CD4-positive, alpha-beta T cell treated with Interleukin-4 for 1 hour (primary cell): ENCODE measurements at places on chromosomes 3 and 15.

DNA sequence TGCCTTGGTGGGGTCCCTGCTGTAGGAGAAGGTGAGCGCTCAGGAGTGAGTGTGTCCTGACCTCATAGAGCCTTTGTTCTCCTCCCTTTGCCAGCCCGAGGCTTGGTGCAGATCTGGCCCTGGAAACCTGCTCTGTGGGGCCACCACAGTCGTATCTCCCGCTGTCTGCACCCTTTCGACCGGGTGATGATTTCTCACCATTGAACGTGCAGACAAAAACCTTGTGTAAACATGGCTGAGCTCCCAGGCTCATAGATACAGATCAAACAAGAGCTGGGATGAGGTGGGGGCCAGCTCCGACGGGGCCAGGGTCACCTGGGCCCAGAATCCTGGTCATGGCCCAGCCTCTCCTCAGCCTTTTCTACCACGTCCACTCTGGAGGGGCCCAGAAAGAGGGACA, 34.6 kb upstream of the ESYT3 start:
- no peak for DNase-seq

DNA sequence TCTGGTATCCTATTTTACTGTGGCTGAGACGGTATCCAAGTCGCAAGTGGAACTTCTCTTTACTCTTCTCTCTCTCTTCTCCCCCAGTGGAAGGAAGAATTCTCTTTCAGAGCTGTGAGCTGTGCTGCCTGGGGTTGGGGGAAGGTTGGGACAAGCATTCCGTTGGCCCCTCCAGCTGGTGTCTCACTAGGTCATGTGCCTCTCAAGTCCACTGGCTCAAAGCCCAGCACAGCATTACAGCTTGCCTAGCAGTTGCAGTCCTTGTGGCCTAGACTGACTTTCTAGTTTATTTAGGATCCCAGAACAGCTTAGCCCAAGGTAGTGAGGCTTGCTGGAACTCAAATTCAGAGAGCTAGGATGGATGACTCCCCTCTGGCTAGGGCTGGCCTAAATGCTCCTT, 76.1 kb upstream of the SPATA16 start:
- no peak for DNase-seq

DNA sequence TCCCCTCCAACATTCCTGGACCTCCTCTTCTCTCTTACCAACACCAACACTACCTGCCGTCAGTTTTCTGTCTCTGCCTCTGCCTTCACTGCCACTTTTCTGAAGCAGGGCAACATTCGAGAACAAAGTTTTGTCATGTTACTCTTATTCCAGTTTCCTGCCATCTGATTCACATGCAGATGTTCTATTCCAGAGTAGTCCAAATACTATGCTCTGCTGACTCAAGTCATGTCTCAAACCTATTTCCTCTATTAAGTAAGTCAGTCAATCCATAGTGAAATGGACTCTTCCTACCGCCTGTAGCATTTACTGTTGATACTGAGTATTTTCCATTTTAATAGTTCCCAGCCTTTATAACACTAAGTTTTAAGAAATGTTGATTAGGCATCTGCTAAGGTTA, 43.4 kb downstream of the ESYT3 start:
- DNase-seq, result no peak

GRCh38 chr3:20043825-20044224, 3.6 kb downstream of the KAT2B start:
- DNase-seq, result peak; percentile 45

GRCh38 chr3:187920030-187920429, 174.8 kb upstream of the BCL6 start:
- DNase-seq, result no peak

GRCh38 chr3:45056608-45057301, 30.7 kb downstream of the CLEC3B start:
- no peak for DNase-seq

- DNase-seq, result peak; percentile 53
Observed at GRCh38 chr3:15815696-15816095, 17.9 kb upstream of the ANKRD28 start.

DNA sequence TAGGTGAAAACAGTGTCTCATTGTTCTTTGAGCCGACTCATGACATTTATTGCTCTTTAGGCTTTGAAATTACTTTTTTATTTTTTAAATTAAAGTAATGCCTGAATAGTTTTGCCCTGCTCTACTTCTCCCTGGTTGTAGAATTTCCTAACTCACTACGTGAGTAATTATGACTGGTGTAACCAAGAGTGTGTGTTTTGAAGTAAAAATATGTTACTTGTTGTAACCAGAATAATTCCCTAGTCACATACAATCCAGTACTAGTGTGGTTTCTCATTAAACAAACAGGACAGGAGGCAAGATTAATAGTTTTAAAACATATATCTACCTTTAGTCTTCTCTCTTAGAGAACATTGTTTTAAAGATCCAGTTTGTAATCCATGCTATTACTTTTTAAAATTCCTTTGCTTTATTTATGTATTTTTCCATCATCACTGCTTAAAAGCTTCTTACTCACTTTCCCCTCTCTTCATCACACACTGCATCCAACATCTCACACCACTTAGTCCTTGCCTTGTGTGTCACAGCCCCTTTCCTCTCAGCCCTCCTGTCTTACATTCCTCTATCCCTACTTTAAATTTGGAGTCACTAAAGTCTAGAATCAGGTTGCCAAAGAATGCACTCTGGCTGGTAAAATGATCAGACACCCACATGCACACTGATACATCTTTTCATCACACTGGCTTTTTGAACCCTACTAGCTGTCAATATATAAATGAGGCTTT, 219.7 kb downstream of the WNT5A start:
- no peak for DNase-seq

- no peak for DNase-seq
Observed at GRCh38 chr3:182729903-182730674, 63.2 kb upstream of the ATP11B start.

GRCh38 chr3:125356140-125357026, 18.7 kb downstream of the ZNF148 start:
- DNase-seq, result no peak

DNA sequence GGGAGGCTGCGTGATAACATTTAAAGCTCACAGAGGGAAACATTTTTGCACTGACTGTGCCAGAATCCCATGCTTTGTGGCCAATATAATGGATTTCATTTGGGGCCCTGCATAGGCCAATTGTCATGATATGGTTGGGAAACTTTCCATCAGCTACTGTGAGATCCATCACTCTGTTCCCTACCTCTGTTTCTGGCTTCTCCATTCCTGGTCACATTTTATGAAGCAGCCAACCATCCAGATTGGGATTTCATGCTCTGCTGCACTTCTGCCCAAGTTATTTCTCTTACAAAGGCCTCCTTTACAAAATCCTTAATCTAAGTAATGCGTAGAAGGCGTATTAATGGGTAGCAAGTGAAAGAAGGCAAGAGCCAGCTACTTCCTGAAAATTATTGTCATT, 221.1 kb downstream of the LRTM1 start:
- no peak for DNase-seq

GRCh38 chr3:185399737-185400667, 37.1 kb downstream of the MAP3K13 start:
- no peak for DNase-seq

GRCh38 chr15:70378126-70379031, 280.7 kb upstream of the TLE3 start:
- DNase-seq, result no peak

GRCh38 chr3:13415997-13416793, 3.9 kb downstream of the NUP210 start:
- DNase-seq, result no peak

- no peak for DNase-seq
Observed at GRCh38 chr15:64813075-64813474, 12.4 kb downstream of the PIF1 start.

DNA sequence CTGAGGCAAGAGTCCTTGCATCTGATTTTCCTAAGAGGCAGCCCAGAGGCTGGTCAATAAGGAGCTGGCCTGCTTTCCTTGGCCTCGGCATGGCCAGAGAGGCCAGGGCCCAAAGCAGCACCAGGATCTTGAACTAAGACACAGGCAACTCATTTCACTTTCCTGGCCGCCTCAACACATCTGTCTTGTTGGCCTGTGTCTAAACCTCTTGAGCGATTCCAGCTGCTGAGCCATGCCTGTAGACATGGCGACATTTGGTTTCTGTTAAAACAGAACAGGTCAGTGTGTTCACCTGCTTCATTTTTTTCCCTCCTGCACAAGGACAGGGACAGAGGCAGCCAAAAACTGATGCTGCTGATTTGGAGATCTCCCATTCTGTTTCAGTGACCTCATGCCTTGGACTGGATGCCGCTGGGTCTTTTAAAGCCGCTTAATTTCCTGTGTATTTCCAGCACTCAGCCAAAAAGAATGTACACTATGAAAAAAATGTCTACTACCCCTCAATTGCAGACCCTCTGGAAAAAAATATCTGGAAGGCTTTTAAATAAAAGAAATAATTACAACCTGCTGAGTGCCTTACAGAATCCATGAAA, 266.6 kb upstream of the ICE2 start:
- DNase-seq, result no peak

- no peak for DNase-seq
Observed at GRCh38 chr3:170712336-170712735, 126.5 kb upstream of the SLC7A14 start.

- DNase-seq, result no peak
Observed at GRCh38 chr3:151009981-151010380, 37.5 kb upstream of the CLRN1 start.

GRCh38 chr15:70762469-70763119, 764 bp downstream of the UACA start:
- DNase-seq, result no peak

- DNase-seq, result peak; percentile 54
Observed at GRCh38 chr15:71743861-71744382, 66.4 kb upstream of the NR2E3 start.

DNA sequence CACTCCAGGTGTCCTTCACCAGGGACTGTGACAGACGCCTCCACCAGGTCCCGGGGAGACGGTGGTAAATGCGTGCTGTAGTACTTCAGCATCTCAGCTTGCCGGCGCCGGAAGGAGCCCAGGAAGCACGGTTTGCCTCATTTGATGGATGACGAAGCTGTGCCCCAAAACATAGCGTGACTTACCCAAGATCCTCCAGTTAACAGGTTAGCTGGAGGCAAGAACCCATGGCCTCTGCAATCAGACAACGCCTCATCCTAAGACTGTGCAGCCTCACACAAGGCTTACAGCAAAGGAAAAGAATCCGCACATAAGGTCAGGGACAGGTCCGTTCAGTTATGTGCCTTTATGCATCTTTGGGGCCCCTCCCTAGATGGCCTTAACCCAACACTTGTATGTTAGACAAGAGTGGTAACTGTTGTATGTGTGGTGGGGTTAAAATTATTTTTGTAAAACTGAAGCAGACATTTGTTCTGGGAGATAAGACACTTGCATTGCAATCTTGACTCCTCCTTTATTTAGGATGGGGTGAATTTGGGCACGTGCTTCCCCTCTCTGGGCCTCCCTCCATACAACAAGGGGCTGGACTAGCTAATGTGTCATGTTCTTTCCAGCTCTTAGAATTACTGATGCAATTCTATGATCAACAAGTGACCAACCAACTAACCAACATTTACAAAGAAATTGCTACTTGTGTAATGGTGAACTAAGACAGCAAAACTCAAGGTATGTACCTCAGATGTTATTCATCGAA, 39.4 kb downstream of the VGLL4 start:
- no peak for DNase-seq

DNA sequence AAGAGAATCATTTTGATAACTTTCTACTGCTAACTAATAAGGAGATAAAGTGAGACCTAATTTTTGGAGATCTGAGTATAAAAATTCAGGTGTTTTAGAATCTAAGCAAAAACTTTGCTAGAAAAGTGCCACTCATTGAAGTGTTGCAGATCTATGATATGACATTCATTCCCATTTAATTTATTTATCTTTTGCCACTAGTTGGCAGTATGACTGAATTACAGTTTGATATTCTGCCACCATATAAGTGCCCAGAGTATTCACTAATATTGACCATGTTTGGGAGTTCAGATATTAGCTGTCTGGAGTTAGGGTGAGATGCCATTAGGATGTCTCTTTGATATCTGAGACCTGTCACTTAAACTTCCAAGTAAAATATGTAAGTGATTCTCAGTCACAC, 251.3 kb upstream of the GBE1 start:
- DNase-seq, result no peak

DNA sequence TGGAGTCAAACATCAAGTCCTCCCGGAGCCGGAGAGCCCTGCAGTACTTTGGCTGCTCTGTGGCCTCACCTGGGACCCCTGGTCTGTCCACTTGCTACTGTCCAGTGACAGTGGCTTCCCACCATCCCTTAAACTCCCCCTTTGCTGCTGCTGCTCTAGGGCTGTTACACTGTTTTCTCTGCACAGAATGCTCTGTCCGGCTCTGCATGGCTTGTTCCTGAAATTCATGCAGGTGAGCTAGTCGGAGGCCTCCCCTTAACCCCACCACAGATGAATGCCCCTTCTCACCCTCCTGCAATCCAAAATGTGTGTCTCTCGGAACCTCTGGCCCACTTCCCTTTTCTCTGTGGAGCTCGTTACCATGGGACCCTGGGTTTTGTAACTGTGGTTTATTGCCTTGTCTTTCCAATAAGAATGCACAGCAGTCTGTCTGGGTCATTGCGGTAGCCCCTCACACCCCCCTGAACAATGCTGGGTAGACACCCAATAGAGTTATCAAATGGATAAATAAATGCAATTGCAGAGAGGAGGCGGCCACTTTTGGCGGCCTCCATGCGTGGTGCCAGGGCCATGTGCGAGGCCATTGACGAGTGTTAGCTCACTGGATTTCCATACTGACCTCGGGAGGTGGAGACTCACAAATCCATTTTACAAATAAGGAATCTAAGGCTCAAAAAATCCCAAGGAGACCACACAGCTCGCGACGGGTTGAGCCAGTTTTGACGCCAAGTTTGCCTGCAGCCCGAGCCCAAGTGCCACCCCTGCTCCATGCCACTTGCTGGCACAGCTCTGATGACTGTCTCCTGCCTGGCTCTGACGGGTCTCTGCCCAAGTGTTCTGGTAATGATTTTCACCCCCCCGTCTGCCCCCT, 48.5 kb downstream of the RGMA start:
- DNase-seq, result no peak

DNA sequence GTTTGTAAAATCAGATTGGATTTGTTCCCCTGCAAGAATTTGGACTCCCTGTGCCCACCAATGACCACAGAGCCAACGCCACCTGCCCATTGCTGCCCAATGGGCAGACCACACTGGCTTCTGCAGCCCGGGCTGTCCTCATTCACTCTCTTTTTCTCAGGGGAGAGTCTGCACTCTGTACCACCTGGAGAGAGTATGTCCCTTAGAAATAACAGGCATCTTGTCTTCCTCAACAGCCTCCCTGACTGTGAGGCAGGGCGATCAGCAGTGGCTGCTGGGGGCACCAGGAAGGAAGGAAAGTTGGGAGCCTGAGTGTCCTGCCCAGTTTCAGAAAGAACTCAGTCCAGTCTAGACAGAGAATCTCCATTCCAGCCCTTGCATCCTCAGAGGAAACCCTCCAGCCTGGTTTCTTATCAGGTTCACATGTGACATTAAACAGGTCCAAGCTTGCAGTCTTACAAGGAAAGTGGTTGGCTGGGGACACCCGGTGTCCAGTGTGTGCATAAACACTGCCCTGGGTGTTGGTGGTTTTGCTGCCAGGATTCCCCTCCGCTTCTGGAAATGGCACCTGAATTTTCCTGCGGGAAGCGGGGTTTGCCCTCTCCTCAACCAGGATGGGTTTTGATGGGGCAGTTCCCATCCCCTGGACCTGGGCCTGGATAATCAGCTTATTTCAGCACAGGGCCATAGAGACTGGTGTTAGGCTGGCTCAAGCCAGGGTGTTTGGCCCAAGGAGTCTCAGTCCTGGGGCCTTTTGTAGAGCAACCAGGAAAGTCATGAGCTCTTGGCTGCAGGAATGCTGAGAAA, 37.2 kb downstream of the SSUH2 start:
- no peak for DNase-seq
